ENCODE measurements at places on chromosomes 12 and 14.

DNA sequence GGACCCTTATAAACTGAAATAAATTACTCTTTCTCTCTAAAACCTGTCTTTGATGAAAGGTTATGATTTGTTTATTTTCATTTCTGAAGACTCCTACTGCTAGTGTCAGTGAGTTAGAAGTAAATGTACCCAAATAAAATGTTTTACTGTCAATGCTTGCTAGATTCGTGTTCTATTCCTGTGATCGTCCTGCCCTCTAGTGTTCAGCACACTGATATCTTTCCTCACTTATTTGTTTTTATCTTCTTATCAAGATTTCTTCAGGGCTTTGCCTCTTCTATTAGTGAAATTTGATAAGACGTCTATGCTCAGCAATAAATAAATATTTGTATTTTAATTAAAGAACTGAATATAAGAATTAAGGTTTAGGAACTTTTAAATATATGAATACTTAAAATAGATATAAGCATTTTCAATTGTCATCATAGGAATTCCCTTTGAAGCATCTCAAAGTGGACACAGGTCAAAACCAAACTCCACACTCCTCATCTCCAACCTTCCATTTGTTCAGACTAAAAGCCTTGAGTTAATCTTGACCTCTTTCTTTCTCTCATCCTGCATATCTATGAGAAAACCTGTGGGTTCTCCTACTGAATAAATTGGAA lies 75.8 kb downstream of the C12orf50 start:
- DNase-seq, result peak; percentile 3

DNA sequence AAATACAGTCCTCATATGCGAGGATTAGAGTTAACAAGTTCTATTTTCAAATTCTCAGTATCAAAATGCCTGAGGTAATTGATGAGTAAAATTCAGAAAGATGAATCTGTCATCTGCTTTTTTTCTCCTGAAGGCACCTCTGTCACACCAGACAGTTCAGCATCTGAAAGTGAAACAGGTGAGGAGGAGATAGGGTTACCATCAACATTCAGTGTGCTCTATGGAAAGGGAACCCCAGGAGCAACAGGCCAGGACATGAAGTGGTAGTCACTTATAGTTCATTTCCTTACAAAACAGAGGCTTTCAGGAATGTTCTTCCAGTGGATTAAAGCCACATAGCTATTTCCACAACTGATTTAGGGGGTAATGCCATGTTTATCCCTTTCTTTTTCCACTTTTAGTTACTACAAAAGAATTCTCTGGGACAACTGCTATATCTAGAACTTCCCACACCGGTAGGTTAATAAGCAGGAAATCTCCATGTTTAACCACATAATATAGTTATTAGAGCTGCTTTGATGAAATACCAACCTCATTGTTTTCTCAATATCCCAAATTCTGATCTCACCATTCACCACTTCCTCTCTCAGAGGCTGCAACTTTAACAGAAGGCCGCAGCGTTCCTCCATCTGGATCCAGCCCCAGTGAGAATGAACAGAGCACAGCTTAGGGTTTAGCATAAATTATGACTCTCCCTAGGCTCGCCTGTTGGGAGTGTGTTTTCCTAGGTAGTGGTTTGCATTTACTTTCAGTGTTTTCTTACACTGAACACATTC lies 177.0 kb upstream of the CNTN1 start:
- DNase-seq, result no peak

DNA sequence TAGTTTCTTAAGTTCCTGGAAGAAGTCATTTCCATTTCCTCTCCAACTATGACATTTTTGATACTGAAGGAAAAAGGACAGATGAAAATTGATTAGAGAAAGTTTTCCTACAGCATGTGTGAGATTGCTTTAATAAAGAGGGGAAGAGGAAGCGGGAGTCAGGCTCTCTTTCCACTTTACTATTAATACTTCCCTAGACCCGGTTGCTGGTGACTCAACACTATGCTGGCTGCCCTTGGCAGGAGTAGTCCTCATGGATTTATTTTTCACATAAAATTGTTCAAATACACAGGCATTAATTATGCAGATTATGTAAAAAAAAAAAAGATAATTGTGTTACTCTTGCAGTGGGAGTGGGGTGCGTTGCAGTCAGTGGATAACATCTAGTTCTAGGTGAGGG lies 293.4 kb downstream of the EGLN3 start:
- no peak for DNase-seq

DNA sequence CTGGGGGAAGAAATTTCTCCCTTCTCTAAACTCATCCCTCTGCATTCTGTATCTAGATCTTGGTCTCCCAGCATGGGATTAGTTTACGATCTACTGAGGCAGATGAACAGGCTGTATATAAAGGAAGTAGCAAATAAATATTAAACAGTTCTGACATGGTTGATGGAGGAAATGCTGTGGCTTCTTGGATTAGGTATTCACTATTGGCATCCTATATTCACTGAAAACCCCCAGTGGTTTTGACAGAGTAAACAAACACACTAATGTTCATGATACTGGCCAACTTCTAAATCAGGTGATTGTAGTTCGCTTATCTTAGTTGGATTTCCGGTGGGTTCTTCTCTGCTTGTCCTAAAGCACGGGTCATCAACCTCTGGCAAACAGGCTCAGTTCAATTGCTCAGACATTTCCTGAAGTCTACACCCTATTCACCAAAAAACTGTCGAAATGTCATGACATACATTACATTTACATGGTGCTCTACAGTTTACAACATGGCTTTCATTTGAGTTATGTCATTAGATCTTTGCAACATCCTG lies 433.9 kb downstream of the EGLN3 start:
- no peak for DNase-seq

DNA sequence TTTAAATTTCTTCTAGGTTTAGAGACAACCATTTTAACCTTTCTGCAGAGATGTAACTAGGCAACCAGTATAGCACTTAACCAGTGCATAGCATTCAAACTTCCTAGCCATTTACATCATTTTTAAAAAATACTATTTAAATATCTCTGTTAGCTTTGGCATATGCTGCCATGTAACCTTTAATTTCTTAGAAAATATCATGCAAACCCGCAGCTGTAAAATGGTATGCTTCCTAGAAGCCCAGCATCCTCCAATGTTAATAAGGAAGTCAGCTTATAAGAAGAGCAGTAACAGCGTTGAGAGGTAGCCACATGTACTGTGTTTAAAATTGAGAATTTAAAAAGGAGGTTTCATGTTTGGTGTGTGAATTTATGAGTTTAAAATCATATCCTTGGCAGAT lies 22.8 kb downstream of the GNG2 start:
- no peak for DNase-seq

DNA sequence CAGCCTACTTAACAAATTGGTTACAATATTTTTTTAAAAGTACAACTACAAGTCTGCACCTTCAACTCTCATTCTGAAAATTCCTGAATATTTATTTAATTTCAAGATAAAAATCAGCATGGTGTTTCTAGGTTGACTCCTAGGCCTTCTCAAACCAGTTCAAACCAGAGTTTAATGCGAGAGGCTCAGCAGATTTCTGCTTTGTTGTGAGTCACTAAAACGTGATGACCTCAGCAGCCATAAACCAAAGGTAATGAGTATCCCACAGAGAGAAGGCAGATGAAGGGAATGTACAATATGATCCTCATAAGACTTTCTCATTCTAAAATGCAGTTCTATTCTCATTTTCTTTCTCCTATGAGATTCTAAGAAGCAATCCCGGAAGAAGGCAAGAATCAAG lies 1.5 kb downstream of the PRDM4 start:
- DNase-seq, result peak; percentile 74

DNA sequence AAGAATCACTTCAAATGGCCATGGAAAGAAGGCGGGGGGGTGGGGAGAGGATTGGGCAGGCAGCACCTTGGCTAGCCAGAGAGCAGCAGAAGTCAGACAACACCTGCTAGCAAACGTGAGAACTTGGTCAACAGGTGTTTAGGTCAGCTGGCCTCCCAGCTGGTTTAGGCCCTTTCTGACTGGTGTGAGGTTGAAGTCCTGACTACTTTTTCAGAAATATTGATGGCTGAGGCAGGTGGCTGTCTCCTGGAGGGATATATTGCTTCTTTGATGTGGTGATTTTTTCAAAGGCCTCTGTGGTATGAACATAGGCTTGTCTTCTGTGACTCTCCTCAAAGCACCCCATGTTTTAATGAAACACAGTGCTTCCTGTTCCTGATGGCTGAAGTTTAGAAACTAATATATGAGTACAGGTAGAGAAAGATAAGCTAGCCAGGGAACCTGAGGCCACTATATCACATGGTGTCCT lies 238.2 kb upstream of the SSTR1 start:
- no peak for DNase-seq
